ENCODE measurements at places on chromosomes 13 and 19. TPM values are rescaled to one million over a fixed set of nuclear protein-coding genes. Genes with fewer than 3 reads are reported as not detected.

PSG6 gene
- total RNA-seq = not detected

SLITRK1 gene
- total RNA-seq = 30.7 TPM

NPAS1 gene
- 5.9 TPM for total RNA-seq

PLA2G4C gene
- 6.6 TPM for total RNA-seq

SHC2 gene
- total RNA-seq = 8.9 TPM
